CD4-positive, CD25-positive, alpha-beta regulatory T cell (primary cell): ENCODE measurements at places on chromosomes 4 and X. TPM values are rescaled to one million over a fixed set of nuclear protein-coding genes. Genes with fewer than 3 reads are reported as not detected.

The SHOX gene
- total RNA-seq = not detected

The CENPE gene
- total RNA-seq = 17.7 TPM

The REELD1 gene
- not detected for total RNA-seq

The AR gene
- total RNA-seq = 1.4 TPM

The DUX4 gene
- not detected for total RNA-seq

The TMSB15B gene
- 6.3 TPM for total RNA-seq

The UGT8 gene
- not detected for total RNA-seq

The SATL1 gene
- total RNA-seq = not detected

The DUSP21 gene
- total RNA-seq = not detected

The MAGEA2B gene
- total RNA-seq = not detected
